ENCODE measurements at places on chromosomes 3 and 15.
A peak's percentile ranks its signal among the peaks of the same experiment; 100 is the strongest.

DNA sequence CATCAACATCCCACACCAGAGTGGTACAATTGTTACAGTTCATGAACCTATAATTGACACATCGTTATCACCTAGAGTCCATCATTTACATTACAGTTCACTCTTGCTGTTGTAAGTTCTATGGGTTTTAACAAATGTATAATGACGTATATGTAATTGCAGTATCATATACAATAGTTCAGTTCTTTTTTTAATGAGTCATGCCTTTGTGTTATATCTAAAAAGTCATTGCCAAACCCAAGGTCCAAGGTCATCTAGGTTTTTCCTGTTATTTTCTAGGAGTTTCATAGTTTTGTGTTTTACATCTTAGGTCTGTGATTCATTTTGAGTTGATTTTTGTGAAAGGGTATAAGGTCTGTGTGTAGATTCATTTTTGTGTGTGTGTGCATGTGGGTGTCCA, 160.9 kb upstream of the GALNT15 start:
- DNase-seq = no peak

- no peak for DNase-seq
Measured at GRCh38 chr3:141878817-141879216, 2.4 kb downstream of the ATP1B3 start.

DNA sequence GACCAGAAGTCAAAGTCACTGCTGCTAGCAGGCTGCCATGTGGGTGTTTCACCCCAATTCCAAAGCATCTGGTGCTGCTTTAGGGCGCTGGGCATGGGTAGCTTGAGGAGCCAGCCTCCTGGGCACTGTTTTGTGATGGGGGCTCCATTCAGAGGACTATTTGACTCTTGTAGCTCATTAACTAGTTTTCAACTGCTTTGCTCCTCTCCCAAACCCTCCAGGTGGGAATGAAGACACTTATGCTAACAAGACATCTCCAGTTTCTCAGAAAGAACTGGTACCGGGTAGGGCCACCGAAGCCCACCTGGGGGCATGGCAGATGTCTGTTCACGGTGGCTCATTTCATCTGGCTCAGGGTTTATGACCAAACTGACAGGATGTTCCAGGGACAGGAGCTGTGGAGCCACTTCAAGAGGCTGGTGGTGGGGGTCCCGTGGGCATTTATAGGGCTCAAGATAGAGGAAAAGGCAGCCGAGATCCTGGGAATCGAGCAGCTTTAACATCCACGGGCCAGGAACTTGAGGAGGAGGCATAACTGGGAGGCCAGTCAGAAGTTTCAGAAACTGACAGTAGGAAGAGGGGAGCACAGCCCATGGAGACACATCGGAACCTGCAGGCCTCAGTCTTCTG, 17.7 kb downstream of the AMOTL2 start:
- DNase-seq = no peak

DNA sequence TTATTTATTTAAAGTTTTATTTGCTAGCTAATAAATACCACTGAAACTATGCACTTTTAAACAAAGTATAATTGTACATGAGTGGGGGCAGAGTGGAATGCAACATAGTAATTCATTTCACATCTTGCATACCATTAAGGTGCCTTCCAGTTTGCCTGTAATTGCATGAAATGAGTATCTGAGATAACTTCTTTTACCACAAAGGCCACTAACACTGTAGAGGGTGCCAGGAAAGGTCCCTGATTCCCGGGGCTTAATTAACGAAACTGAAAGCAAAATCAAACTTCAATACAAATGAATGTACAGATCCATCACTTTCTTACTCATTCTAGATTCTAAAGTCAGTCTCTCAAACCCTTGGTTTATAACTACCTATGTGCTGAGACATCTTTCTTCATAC, 2.1 kb downstream of the CD47 start:
- no peak for DNase-seq

DNA sequence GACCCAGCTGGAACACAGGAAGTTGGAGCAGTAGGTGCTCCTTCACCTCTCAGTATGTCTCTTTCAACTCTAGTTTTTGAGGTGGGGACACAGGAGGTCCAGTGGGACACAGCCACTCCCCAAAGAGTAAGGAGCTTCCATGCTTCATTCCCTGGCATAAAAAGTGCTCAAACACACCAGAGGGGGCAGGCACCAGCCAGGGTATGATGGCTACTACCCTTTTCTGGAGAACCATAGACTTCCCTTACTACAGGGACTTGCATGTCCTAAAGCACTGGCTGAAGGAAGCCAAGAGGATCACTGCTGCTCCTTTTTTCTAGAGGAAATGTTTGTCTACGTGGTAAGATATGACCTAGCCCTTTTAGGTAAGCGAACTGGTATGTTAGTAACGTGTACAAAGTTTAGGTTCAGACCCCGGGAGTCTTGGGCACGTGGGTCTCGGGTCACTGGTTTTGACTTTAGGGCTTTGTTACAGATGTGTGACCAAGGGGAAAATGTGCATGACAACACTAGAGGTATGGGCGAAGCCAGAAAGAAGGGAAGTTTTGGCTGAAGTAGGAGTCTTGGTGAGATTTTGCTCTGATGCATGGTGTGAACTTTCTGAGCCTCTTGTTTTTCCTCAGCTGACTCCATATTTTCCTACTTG, 11.9 kb downstream of the IL17RB start:
- DNase-seq = no peak

GRCh38 chr3:53192608-53193007, 31.6 kb downstream of the PRKCD start:
- no peak for DNase-seq

- no peak for DNase-seq
Measured at GRCh38 chr3:53258600-53259426, 3.0 kb upstream of the TKT start.

DNA sequence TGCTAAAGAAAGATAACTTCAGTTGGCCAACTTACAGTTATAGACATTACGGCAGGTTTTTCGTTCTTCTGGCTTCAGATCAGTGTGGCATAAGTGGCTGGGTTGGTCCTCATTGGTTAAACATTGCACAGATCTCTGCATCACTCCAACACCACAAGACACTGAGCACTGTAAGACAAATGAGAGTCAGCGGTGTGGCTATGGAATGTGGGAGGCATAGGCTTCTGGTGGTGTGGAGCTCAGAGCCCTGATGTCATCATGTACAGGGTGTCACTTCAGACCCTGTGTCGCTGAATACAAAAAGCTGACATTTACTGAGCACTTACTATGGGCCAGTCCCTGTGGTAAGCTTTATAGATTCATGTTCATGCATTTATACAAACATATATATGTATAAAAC, 146.0 kb downstream of the ADAMTS9 start:
- no peak for DNase-seq

DNA sequence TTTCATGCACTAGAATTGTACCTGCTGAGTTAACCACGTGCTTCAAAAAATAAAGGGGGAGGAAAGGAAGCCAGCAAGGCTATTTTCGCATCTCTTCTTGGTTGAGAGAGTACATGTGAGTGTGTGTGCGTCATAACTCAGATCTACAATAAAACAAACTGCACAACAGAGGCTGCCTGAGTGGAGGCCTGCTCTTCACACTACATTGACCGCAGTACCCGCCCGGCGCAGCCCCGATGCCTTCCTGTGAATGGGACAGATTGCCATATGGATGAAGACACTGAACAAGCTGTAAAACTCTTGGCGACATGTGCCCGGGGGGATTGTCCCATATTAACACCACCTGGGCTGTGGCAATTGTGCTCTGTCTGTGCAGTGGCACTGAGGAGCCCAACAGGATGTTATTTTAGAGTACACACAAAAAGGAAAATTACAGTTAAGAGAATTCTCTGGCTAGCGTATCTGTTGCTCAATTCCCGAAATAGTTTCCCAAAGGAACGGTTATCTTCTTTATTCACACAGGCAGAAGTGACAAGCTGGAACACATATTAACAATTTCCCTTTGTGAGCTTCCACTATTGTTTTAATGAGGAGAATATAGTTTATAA, 551.5 kb downstream of the FOXP1 start:
- no peak for DNase-seq

- DNase-seq = no peak
Measured at GRCh38 chr3:57164217-57164656, 916 bp downstream of the IL17RD start.

GRCh38 chr3:120495809-120496208, 45.0 kb upstream of the FSTL1 start:
- DNase-seq = no peak

GRCh38 chr3:42406727-42407450, 3.5 kb downstream of the LYZL4 start:
- no peak for DNase-seq

- no peak for DNase-seq
Measured at GRCh38 chr3:48436477-48436787, 3.5 kb downstream of the CCDC51 start.

DNA sequence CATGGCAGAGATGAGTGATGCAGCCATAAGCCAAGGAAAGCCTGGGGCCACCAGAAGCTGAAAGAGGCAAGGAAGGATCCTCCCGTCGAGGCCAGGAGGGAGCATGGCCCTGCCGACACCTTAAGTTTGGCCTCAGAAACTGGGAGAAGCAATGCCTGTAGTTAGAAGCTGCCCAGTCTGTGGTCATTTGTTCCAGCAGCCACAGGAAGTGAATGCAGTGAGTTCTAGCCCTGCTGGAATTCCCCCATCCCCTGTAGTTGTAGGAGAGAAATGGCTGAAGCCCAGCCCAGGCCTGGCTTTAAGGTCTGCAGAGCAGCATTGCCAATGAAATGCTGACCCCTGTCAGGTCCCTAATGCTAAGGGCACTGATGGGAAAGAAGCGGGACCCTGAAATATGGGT, 12.2 kb upstream of the CHSY1 start:
- DNase-seq = no peak

GRCh38 chr15:50890751-50891150, 17.7 kb upstream of the AP4E1 start:
- DNase-seq = no peak

DNA sequence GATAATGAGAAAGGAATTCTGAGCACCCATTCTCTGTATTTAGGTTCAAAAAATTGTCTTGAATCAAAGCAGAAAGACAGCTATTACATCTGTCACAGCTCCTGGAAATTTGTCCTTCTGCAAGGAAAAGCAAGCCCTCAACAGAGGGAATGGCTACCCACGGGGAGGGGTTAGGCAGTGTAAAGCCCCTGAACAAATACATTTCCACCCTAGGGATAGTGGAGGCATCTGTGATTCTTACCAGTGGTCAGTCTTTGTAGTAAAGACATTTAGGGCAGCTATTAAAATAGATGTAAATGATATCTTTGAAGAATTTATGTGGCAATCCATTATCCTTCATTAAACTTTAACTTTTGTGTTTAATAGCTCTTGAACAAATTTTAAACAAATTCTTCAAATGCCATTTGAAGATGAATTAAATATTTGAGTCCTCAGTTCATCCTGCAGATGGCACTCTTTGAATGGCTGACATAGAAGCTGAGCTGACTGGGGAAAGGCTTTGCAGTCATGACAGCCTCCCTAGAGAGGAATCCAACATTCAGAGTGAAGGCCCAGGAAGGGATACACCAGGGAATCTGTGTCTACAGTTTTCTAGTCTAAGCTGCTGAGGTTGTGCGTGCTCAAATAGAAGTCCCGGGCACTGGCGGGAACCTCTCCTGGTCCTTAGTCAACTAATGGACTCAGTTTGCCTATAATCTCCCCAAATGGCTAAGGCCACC, 359.7 kb upstream of the ROPN1 start:
- DNase-seq = peak; percentile 21

DNA sequence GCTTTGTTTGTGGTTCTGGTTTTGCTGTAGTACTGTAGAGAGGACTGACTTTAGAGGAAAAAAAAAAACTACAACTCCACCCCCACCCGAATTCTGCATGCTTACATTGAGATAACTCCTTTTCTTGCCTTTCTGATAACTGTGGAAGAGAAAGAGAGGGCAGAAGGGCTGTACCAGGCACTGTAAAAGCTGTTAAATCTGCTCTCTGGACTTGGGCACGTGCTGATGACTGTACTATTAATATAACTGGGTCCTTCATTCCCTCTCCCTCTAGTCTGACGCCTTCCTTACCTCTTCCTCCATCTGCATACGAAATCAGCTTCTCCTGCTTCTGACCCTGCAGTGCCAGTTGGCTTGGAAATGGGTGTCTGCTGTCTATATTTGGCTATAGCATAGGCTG, 15.0 kb downstream of the MAPKBP1 start:
- no peak for DNase-seq

DNA sequence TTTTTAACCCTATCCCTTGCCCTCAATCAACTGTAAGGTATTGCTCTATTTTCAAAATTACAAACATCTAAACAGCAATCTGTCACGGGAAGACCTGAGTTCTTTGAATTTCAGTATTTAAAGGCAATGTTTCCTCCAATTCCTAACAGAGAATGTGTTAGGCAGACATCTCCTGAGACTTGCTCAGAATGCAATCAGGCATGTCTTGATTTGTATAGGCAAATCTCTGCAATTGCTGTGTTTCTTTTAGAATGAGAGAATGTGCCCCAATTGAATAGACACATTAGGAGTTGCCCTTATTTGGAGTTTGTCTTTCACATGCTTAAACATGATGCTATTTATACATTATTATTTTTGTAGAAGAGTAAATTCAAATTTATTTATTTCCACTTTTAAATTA, 205.6 kb downstream of the CADM2 start:
- no peak for DNase-seq

DNA sequence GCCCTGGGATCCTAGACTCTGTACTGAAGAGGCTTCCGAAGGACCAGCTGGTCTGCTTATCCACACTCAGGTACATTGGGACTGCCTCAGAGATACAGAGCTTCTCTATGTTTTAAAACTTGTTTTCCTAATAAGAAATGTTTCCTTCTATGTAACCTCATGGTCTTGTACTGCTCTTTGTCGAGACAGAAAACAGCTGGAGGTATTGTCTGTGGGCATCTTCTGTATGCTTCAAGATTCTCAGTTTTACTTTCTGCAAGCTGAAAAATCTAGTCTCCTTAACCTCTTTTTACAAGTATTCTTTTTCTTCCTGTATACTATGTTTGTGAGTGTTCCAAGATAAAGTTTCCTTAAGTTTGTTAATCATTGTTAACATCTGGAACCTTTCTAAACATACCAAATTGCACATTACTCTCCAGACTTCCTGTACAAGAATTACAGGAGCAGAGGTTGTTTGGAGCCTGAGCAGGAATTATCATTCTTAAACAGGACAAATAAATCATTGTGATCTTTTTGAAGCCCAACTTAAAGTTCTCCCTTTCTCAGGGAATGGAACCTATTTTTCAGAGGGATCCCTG, 358.3 kb upstream of the CFAP20DC start:
- no peak for DNase-seq

DNA sequence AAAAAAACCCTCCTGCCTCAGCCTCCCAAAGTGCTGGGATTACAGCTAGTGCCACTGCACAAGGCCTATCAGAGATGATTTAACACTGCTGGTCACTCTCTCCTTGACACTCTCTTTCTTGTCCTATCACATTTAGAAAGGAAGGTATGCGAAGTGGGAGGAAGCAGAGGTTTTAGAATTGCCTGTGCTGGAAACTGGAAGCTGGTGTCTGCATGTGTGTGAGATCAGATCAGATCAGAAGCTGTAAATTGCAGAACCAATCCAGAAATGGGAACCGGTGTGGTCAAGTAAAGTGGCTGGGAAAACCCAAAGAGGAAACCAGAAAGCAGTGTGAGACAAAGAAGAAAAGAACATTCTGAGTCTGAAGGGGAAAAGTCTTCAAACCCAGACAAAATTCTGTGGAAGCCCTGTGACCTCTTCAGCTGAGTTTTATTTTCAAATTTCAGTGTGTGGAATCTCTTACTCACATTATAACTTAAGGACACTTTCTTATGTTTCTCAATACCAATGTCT, 2.8 kb downstream of the EFHB start:
- no peak for DNase-seq

- DNase-seq = no peak
Measured at GRCh38 chr3:137693791-137694190, 70.3 kb upstream of the SOX14 start.
